ENCODE measurements at places on chromosomes 4 and X.

GRCh38 chr4:152467101-152467500 lies 68.8 kb downstream of the FBXW7 start:
- DNase-seq: no peak

DNA sequence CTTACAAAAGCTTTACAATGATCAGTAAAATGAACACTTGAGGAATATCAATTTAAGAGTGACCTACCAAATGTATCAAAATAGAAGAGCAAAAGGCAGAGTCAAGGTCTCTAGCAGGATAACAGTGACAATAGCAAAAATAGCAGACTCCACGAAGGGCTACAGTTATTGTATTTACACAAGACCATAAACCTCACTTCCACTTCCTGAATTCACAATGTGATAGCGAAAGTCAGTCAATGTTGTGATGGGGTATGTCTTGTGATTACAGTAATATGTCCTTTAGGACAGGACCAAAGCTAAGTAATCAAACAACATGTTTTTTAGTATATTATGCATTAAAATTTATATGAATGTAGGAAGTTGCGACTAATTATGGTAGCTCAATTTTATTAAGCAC lies 139.6 kb downstream of the IQCM start:
- no peak for DNase-seq

- no peak for DNase-seq
Measured at GRCh38 chrX:70434914-70435586, 9.6 kb upstream of the DLG3 start.

GRCh38 chr4:42474406-42474805 lies 77.1 kb downstream of the SHISA3 start:
- DNase-seq: no peak

GRCh38 chr4:7978907-7979651 lies 39.4 kb upstream of the AFAP1 start:
- no peak for DNase-seq

DNA sequence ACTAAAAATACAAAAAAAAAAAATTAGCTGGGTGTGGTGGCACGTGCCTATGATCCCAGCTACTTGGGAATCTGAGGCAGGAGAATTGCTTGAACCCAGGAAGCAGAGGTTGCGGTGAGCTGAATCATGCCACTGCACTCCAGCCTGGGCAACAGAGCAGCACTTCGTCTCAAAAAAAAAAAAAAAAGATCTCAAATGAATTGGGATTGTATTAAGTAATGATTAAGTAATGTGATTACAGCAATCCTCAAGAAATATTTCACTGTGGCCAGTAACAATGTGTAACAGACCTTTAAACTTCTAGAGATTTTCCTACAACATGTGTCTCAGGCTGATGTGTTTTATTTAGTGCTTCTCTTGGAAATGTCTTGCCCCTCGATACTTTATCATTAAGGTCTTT lies 46.8 kb downstream of the PKD2 start:
- no peak for DNase-seq

- no peak for DNase-seq
Measured at GRCh38 chrX:71144651-71145050, at the start of gene NLGN3. TSS of gene NLGN3 (plus strand) at chrX:71144841. CDS start at chrX:71147750, 2,909 bp downstream.

DNA sequence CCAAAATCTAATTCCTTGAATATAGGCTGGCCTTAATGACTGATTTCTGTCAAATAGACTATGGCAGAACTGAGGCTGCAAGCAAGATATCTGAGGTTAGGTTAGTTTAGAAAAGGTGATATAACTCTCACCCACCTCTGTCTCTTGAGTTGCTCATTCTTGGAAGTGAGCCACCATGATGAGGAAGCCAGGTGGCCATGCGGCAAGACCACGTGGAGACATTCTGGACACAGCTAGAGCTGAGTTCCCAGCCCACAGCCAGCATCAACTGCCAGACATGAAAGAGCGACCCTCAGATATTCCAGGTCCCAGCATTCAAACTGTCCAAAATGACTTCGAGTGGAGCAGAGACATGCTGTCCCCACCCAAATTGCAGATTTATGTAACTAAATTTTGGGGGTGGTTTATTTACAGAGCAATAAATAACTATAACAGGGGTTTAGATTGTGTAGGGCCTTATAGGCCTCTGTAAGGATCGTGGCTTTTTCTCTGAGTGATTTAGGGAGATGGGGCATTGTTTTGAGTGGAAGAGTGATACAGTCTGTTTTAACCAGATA lies 33.7 kb downstream of the USP53 start:
- DNase-seq: no peak

DNA sequence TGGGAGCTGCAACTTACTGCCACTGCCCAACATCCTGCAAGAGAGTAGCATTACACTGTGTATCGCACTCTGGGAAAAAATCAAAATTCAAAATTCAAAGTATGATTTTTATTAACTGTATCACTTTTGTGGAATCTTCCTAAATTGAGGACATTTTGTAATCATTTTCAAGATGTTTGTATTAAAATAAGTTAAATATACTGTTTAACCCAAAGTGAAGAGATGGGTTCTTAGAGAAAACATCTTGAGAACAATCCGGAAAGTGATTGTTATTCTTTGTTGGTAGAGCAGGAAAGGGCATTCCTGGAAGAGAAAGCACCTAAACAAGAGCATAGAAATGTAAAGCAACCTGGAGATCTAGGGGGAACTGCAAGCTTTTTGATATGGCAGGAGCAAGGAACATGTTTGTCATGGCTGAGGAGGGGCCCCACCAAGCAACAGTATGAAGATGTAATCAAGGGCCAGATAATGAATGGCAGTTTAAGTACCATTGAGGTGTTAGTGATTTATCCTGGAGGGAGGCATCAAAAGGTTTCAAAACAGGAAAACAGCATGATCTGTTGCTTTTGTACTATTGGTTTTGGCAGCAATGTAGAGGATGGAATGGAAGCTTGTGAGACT lies 14.1 kb upstream of the SEC24D start:
- DNase-seq: no peak

GRCh38 chr4:74100531-74100930 lies 1.5 kb upstream of the CXCL2 start:
- no peak for DNase-seq

- no peak for DNase-seq
Measured at GRCh38 chr4:94221916-94222315, 14.3 kb downstream of the SMARCAD1 start.

GRCh38 chrX:31708116-31708515 lies 636.3 kb upstream of the FTHL17 start:
- no peak for DNase-seq

- DNase-seq: no peak
Measured at GRCh38 chrX:40832723-40833122, 97.4 kb upstream of the MED14 start.

DNA sequence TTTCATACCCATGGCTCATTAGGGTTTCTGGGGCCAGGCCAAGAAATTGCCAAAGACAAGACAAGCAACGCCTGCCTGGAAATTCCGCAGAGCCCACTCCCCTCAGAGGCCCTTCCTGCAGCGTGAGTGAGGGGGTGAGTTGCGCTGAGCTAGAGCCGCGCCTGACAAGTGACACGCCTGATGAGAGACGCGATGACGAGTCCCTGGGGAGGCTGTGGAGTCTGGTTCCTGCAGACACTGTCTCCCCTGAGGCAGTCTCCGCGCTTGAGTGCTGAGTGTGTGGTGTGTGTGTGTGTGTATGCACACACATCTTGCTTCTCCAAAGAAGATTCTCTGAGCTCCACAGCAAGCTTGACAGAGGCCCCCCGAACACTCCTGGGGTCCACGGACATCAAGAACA lies 269.8 kb downstream of the BCOR start:
- DNase-seq: no peak

- no peak for DNase-seq
Measured at GRCh38 chr4:139978692-139979091, 175.3 kb downstream of the MAML3 start.

DNA sequence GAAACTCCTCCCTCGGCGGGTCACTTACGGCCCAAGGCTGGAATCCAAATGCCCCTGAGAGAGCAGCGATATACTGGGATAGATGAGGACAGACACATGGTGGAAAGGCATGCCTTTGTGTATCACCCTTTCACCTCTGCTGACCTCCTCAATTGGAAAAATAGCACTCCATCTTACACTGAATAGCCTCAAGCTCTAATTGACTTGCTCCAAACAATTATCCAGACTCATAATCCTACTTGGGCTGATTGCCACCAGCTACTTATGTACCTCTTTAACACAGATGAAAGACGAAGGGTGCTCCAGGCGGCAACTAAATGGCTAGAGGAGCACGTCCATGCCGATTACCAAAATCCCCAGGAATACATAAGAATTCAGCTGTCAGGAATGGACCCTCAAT lies 1142.2 kb downstream of the ARAP2 start:
- no peak for DNase-seq

GRCh38 chrX:34874763-34875162 lies 67.8 kb upstream of the FAM47B start:
- DNase-seq: no peak

DNA sequence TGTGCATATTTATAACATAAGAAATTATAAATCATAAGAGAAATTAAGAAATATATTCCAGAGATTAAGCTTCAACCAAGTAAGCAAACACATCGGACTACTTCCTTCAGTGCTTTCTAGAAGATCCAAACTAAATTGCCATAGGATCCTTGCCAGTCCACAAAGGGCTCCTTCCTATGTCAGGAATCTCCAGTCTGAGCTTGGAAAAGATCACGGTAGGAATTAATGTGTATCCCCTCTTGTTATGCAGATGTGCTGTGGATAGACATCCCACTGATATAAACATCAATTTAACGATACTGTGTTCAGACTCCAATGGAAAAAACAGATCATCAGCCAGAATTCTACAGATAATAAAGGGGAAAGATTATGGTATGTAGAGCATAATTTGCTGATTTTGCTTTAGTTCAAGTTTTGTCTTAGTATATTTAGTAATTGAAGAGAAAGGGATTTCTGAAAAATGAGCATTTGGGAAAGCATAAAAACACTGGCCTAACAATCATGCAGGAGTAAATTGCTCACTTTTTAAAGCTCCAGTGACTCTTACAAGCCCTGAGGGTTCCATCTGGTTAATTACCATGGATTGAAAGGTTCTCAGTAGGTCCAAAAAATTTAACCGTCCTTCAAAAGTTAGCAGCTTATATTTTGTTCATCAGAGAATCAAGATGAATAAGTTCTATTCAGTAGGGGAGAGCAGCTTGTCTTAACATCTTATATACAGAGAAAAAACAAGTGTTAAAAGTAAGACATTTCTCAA lies 65.9 kb downstream of the HHIP start:
- no peak for DNase-seq

DNA sequence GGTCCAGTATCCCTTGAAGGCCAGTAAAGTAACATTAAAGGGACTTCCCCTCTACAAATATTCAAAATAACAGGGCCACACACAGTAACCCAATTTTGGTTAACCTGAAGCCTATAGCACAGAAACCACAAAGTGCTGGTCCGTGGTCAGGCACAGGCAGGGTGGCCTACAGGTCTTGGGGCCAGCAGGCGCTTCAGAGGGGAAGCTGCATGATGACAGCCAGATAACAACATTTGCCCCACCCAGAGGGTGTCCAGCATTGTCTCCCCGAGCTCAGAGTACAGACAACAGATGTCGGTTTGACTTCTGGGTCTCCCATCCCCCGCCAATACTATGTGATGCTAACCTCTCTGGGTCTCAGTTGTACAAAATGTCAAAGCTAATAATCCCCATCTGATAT lies 51.1 kb downstream of the SH3KBP1 start:
- no peak for DNase-seq

- DNase-seq: no peak
Measured at GRCh38 chrX:49037883-49038475, 5.2 kb downstream of the TFE3 start.

GRCh38 chr4:68299492-68300457 lies 50.1 kb downstream of the YTHDC1 start:
- DNase-seq: no peak

DNA sequence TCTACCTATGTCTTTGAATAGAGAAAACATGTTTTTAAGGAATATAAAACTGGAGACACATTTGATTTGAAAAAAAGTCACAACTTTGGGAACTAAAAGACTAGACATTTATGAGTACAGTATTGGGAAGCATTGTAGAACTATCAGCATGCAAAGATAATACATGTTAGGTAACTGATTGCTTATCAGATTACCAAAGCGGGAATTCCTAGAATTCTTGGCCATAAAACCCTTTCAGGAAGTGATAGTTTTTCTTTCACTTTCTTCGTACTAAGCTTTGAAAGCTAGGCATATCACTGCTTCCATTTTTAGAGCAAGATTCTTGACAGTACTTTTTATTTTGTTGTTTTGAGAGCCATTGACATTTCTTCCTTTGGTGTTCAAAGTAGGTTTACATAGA lies 646.6 kb upstream of the PITX2 start:
- no peak for DNase-seq

- DNase-seq: no peak
Measured at GRCh38 chrX:13463608-13464007, 105.8 kb upstream of the EGFL6 start.

DNA sequence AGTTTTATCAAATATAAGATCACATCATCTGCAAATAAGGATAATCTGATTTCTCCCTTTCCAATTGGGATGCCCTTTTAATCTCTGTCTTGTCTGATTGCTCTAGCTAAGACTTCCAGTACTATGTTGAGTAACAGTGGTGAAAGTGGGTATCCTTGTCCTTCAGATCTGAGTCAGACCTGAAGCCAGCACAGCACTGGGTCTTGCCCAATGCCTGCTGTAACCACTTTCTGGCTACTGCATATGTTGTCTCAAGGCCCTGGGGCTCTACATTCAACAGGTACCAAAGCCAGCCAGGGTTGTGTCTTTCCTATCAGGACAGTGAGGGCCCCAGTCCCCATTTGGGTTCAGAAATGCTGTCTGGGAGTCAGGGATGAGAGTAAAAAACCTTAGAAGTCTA lies 90.3 kb downstream of the CYSLTR1 start:
- no peak for DNase-seq

DNA sequence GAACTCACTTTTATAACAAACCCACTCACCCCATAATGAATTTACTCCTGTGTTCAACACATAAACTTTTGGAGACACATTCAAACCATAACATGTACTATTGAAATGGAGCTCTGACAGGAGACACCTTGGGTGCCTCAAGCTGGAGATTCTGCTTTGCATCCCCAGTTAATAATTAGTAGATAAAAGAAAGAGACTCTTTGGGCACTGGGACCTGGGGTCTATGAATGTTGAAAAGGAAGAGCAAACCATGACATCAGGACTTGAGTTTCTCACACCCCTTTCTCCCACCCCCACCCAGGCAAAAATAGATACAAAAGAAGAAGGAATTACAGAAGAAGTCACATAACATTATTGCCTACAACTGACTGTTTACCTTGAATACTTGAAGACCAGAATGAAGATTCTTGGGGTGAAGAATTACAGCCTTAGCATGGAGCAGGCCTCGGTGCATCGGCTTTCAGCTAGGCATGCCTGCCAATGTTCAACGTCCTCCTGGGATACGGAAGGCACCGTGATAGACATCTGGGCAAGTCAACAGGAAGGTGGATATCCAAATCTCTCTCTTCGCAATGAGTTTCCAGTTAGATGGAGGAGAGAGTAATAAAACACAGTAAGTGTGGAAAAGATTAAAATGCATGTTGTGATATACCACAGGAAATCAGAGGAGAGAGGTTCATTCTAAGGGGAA lies 316.0 kb downstream of the TRIML1 start:
- DNase-seq: no peak

DNA sequence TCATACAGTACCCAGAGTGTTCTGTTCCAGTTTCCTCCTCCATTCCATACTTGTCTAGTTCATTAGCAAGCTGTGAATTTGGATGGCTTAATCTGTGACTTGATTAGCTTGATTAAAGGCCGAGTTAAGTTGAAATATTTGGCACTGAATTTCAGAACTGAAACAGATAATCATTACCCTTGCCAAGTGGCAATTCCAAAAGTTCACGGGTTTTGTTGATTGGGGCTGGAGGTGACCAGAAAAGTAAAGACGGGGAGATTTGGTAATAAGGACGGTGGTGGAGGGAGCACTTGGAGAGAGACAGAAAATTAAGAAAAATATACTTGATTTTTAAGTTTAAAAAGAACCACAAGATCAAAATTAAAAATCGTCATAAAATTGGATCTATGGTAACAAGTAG lies 21.9 kb upstream of the KLHL2 start:
- DNase-seq: no peak

All from stimulated activated CD8-positive, alpha-beta memory T cell treated with anti-CD3 and anti-CD28 coated beads, Interleukin-4, amount 100 ng/mL, for 4 hours (primary cell).